ENCODE measurements at places on chromosomes 7 and 10.

DNA sequence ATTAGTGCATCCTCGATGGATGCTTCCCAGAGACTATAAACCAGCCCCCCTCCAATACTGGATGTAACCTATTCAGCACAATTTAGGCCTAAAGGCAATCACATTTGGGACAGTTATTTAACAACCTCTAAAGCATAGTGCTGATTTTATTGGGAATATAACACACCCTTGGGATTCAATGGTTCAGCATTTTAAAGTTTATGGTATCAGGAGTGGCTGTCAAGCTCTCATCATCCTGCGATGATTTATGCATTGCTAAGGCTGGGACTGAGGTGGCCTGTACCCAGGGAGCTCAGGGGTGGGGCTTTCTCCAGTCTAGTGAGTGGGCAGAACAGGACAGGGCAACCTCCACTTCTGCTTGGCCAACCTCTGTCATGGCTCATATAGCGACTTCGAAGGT, 464.9 kb downstream of the INHBA start:
- no peak for DNase-seq

GRCh38 chr7:80918399-80918798, 452 bp downstream of the SEMA3C start:
- DNase-seq: no peak

DNA sequence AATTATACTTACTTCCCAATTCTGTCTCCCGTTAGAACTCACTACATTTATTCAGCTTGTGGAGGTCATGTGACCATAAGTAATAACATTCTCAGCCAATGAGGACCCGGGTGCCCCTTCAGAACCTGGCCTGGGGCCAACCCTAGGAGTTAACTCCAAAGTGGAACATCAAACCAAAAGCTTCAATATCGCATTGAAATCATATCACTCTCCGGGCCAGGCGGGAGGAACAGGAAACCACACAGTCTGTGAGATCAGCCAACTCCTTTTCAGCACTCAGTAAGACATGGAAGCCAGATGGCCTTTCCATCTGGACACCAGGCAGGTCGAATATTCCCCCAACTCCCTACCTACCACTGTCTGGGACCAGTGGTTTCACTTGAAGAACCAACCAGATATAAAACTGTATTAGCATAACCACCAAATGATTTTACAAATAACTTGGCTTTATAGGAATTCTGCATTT, 5.5 kb downstream of the CREB3L2 start:
- no peak for DNase-seq

- no peak for DNase-seq
These were observed 189.9 kb downstream of the EBF3 start for GRCh38 chr10:129774082-129774735.

DNA sequence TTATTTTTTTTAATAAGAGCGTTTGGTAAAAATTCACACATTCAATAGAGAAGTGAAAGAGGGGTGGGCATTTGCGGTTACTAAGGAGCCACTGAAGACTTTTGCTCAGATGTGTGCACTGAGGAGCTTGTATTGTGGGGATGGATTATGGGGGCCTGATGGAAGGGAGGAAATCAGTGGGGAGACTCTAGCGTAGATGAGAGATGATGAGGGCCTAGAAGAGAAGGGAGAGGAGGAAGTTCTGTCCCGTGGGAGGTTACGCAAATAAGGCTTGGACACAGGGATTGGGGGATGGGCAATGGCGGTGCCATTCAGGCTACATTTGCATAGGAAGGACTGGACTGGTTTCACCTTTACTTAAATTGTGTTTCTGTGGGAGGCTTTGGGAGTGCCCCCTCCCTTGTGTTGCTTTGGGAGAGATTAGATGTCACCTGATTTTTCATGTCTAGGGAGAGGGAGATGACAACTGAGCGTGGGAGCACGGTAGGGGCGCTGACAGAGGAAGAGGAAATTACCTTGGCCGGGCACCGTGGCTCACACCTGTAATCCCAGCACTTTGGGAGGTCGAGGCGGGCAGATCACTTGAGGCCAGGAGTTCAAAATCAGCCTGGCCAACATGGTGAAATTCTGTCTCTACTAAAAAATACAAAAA, 2.2 kb upstream of the HIP1 start:
- DNase-seq: no peak

GRCh38 chr10:108362296-108362695, 1197.8 kb upstream of the SORCS1 start:
- no peak for DNase-seq
